ENCODE measurements at places on chromosomes 3 and 15.

GRCh38 chr3:164306042-164306441, 772.3 kb downstream of the SI start:
- no peak for DNase-seq

- DNase-seq: no peak
These were observed 171.8 kb downstream of the TMEM108 start for GRCh38 chr3:133209871-133210550.

GRCh38 chr3:105466072-105466471, 99.4 kb downstream of the ALCAM start:
- no peak for DNase-seq

GRCh38 chr3:126435456-126436315, 40.0 kb downstream of the ZXDC start:
- no peak for DNase-seq

- no peak for DNase-seq
These were observed 104.6 kb upstream of the SELENOK start for GRCh38 chr3:53996141-53996874.

- no peak for DNase-seq
These were observed 200.7 kb upstream of the NSMCE3 start for GRCh38 chr15:29470311-29470710.

DNA sequence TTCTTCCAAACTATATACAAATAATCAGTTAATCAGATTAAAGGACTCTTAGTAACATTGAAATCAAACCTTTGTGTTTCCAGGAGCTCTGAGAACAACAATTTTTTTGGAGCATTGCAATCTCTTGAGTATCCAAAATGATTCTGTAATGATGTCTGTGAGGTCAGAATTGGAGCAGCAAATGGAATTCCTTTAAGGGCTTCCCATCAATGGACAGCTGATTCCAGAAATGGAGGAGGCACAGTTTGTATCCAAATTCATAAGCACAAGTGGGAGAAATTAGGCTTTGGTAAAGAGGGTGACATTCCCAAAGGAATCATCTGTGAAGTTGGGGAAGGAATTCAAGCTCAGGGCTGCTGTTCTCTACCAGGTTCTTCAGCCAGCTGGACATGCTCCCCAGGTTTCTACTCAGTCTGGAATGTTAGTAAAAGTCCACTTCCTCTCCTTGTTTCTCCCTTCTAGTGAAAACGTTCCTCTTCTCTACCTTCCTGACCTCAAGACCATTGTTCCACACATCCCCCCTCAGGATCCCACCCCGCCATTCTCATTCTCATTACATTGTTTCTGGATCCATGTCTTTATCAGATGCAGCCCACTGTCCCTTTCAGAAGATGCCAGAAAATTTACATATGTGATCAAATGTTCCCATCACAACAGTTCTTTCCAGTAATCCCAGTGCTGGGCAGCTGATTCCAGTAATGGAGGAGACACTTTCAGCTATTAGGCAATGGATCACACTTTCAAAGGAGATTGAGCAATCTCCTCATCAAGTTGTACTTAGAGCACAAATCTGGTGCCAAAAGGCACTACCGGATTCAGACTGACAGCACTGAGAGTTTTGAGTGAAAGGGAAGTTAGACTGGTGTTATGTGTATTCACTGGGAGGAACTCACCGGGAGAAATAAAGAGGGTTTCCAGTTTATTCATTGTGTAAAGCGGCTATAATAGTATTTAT, 391.3 kb upstream of the TPRG1 start:
- no peak for DNase-seq

- DNase-seq: no peak
These were observed 238.9 kb downstream of the UACA start for GRCh38 chr15:70524470-70524869.

GRCh38 chr15:67433495-67434099, 87.3 kb upstream of the C15orf61 start:
- no peak for DNase-seq

GRCh38 chr3:183331498-183331897, 78.4 kb downstream of the B3GNT5 start:
- DNase-seq: no peak

- no peak for DNase-seq
These were observed 102.5 kb upstream of the TRPM1 start for GRCh38 chr15:31203999-31204398.

GRCh38 chr3:131896285-131896684, 138.5 kb downstream of the CPNE4 start:
- DNase-seq: no peak

DNA sequence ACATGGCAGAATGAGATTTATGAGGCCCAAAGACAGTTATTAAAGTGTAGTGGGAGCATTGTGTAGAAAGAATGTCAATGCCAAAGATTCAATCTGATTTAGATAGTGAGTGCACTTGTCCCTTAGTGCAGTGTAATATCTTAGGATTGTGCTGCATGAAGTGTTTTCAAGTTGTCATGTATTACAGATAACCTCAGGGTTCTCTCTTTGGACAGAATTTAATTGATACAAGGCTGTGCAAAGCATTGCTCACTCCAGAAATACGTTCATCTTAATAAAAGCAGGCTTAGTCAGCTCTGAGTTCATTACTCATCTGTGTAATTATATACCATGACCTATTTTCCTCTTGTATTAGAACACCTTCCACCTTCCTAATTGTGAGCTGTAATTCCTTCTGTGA, 16.0 kb upstream of the GPR171 start:
- DNase-seq: no peak

DNA sequence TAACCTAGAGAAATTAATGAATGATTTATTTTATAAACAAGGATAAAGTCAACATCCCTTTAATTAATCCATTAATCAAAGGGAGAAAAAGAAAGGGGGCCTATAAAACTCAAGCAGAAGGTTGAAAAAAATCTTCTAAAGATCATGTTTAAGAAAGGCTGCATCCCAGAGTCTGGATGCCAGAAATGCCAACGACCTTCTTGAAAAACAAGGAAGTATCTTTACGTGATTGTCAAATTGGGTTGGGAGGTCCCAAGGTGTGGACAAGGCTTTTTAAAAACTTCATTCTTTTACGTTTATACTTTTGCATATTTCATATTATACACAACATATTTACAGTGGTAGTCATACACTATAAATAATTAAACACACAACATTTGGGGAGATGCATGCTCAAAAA, 1.6 kb downstream of the GOLGB1 start:
- no peak for DNase-seq

DNA sequence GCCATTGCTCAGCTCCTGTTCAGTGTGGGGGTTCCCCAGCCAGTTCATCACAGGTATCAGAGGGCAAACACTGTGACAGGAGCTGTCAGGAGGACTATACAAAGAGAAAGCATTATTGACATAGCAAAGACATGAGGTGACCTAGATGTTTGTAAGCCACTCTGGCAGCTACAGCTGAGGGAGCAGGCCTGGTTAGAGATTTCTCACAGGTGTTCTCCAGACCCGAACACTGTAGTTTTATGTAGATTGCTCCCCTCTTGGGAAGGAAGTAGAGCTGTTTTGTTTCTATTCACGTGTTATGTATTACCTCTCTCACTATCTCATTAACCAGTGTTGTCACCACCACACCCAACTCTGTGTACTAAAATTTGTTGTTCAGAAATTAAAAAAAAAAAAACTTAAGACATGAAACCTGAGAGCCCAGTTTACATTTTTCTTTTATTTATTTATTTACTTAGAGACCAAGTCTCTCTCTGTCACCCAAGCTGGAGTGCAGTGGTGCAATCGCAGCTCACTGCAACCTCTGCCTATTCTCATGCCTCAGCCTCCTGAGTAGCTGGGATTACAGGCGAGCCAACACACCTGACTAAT, 123.7 kb downstream of the RBPMS2 start:
- no peak for DNase-seq

GRCh38 chr3:183144363-183144762, 18.2 kb downstream of the LAMP3 start:
- no peak for DNase-seq

DNA sequence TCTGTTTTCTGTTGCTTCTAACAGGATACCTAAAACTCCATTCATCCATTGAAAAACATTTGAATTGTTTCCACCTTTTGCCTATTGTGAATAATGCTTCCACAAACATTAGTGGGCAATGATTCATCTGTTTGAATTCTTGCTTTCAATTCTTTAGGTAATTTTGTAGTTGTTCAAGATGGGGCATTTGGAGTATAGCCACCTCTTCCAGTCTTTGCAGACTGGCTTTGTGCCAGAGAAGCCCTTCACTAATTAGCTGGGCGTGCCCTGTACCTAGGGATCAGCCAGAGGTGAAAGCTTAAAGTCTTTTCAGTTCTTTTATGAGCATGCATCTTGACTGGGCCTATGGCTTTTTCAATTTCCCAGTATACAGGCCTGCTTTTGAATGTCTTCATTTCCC, 10.9 kb downstream of the RTP1 start:
- DNase-seq: no peak

GRCh38 chr3:7205535-7205934, 344.6 kb downstream of the GRM7 start:
- no peak for DNase-seq

GRCh38 chr3:46269556-46269955, 27.3 kb downstream of the CCR3 start:
- DNase-seq: no peak

- no peak for DNase-seq
These were observed 28.2 kb upstream of the BCL6 start for GRCh38 chr3:187773233-187774184.

GRCh38 chr3:73893089-73893488, 268.3 kb upstream of the PDZRN3 start:
- DNase-seq: no peak

GRCh38 chr3:129599073-129599472, 7.4 kb downstream of the PLXND1 start:
- DNase-seq: no peak

GRCh38 chr3:126355777-126356372, 1.3 kb downstream of the KLF15 start:
- peak; percentile 41 for DNase-seq

- DNase-seq: no peak
These were observed 88.5 kb upstream of the LRRFIP2 start for GRCh38 chr3:37262816-37263393.

DNA sequence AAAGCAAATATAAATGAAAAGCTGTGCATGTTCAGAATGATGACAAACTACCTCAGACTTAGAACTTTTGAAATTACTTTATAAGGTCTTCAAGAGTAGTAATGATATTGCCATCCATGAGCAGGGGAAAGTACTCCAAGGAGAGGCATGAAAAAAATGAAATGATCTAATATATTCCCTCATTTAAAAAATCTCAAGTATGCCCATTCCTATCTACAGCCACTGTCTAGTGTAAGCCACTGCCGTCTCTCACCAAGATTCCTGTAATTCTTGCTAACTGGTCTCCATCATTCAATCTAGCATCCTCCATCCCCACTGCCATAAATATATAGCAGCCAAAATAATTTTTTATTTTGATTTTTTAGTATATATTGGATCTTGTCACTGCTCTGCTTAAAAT, 258.8 kb downstream of the PLOD2 start:
- no peak for DNase-seq

DNA sequence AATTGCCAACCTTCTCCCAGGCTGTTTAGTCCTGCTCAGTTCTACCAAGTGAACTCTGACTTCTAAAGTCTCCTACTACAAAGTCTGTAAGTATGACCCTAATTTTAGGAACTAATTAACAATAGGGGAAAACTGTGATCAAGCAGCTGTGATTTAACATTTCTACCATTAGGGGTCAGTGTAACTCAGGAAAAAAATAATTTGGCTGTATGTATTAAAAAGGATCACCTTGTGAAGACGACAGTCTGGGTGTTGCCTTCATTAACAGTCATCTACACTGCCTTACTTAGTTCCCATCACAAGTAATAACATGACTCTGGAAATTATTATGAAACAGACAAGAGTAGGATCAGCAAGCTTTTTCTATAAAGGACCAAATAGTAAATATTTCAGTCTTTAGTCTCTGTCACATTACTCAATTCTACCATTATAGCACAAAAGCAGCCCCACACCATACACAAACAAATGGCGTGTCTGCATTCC, 4.2 kb upstream of the NPHP3 start:
- DNase-seq: no peak

DNA sequence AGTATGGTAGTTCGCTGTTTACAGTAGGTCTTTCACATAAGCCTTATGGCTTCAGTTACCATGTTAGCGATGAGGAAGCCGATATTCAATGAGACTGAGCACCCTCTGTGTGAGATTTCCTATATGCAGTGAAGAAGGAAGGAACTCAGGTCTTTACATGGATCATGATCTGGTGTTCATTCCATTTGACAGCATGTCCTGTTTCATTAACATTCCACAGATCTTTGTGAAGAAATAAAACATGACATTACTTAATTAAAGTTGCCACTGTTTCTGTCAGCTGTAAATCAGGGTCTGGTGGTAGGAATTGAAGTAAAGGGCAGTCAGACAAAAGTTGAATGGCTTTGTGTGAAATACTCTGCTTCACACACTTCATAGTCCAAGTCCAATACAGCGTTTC, 768.6 kb downstream of the ZPLD1 start:
- DNase-seq: no peak

- DNase-seq: no peak
These were observed 7.6 kb downstream of the OR5K4 start for GRCh38 chr3:98361289-98361688.

- DNase-seq: no peak
These were observed 417.6 kb upstream of the CDIN1 start for GRCh38 chr15:36161771-36162212.

GRCh38 chr15:39581793-39582285, 960 bp downstream of the THBS1 start:
- DNase-seq: no peak

All from esophagus squamous epithelium (tissue), 5 donors.